ENCODE measurements at places on chromosomes 4 and X.

DNA sequence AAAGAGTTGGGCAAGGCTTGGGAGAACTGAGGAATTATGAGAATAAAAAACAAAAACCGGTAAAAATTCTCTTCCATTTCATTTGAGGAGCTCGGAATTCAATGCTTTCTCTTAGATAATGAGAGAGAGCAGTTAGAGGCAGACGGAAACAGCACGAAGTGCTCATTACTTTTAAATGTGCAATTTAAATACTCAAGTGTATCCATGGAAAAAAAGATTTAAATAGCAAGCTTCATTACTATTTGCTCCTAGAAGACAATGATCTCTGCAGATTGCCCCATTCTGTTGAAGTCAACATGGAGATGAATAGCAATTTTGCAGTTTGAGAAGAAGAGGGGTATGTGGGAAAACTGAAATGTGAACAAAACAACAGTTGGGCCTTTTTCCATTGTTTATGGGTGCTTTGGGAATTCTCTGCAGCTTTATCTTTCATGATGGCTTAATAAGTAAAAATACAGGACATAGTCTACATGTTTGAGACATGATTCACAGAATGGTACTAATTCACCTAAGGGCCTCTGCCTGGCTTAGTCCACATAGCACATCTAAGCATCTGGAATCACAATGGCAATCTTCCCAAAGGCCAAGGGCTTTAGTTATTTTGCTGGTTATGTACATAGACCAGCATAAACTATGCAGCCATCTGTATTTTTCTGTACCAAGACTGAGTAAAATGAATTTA, 512.7 kb upstream of the FAT1 start:
- DNase-seq: no peak

GRCh38 chr4:168321006-168321405, 2.5 kb upstream of the DDX60 start:
- no peak for DNase-seq

GRCh38 chr4:86549163-86549788, 44.8 kb upstream of the PTPN13 start:
- no peak for DNase-seq

DNA sequence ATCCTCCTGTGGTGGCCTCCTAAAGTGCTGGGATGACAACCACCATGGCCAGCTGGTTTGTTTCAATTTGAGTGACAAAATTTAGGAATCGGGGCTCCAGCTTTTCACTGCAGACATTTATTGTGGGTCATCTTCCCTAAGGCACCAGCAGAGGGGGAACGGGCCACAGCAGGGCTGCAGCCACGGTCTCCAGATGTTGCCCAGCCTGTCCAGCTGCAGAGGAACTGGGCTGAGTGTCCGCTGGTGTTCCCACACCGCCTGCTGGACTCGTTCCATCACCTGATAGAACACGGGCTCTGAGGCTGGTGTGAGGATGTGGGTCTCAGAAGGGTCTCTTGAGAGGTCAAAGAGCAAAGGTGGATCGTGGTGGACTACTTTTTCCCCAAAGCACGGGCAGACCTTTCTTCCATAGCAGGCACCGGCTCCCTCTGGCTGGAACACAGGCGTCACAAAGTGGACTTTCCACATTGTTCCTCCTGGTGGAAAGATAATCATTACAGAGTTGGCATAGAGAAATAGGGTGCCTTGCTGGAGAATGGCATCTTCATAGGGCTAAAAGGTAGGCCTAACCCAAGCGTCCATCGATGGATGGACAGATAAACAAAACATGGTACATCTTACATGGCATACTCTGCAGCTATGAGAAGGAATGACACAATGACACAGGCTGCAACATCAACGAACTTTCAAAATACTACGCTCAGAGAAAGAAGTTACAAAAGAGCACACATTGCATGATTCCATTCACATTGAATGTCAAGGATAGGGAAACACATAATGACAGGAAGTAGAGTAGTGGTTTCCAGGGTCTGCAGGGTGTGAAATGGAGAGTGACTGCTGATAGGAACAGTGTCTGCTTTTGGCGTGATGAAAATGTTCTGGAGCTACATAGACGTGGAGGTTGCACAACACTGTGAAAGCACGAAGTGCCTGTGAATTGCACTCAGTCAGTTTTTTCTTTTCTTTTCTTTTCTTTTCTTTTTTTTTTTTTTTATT, 5.9 kb upstream of the ARSD start:
- DNase-seq: no peak

- no peak for DNase-seq
Observed at GRCh38 chrX:48683411-48683982, at the start of gene WAS. Gene WAS (plus strand): TSS chrX:48683799. CDS start chrX:48683854, 55 bp downstream.

DNA sequence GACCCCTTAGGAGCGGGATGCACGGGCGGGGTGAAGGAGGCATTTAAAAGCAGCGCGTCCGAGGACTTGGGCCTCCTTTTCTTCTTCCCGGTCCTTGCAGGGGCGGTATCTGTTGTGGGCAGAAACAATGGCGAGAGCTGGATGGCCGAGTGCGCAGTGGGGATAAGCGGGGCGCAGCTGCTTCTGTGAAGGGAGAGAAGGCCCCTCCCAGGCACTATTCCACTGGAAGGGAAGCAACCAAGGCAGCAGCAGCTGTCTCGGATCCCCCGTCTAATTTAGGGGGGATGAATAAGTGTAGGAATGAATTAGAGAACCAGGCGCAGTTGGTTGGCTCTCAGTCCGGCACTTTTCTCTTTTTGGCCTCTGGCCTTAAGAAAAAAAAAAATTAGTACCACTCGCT, 995 bp downstream of the SMARCA5 start:
- peak; percentile 69 for DNase-seq

DNA sequence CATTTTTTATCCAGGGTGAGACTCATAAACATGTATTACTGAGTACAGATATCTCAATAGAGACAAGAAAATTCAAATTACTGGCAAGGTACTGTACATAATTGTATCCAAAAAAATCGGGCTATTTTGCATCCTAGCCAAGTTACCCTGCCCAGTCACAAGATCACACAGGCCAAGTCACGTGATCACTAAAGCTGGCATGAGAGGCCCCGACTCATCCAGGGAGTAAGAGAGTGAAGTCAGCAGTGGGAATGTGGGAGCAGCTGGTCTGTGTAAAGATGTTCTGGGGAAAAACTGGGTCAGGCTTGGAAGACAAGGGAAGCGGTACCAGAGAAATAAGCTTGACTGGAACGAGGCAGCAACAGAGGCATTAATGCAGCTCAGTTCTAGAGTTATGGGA, 119.3 kb upstream of the STS start:
- no peak for DNase-seq

- DNase-seq: no peak
Observed at GRCh38 chr4:44965435-44966095, 239.2 kb upstream of the GNPDA2 start.

DNA sequence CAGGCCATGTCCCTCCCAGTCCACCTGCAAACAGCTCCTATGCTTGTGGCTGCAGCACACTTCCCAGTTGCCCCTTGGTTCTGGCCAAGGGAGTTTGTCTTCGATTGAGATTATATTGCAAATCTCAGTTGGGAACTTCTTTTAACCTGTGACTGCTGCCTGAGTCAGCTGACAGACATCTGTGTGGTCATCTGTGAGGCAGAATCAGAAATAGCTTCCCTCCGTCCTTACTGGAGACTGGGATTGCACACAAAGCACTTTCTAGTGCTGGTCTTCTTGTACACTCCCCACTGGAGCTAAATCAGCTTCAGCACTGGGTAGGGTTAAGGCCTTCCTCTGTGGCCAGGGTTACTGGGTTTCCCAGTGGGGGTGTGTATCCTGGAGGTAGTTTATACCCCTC, 34.3 kb downstream of the ZNF330 start:
- DNase-seq: no peak

GRCh38 chr4:103201724-103202123, 3.6 kb upstream of the CENPE start:
- no peak for DNase-seq

DNA sequence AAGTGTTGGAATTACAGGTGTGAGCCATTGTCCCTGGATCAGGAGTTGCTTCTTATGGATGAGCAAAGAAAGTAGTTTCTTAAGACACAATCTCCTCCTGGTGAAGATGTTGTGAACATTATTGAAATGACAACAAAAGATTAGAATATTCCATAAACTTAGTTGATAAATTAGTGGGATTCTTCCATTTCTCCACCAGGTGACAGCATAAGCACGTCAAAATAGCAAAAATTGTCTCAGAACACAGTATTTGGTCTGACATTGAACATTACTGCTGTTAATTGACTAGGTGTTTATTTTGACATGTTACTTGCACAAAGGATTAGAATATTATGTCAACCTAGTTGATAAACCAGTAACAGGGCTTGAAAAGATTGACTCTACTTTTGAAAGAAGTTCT, 21.6 kb downstream of the CLDN34 start:
- DNase-seq: no peak

- DNase-seq: no peak
Observed at GRCh38 chr4:46933686-46934085, 24.6 kb upstream of the COX7B2 start.

- DNase-seq: no peak
Observed at GRCh38 chr4:121306931-121307330, 73.9 kb downstream of the QRFPR start.

DNA sequence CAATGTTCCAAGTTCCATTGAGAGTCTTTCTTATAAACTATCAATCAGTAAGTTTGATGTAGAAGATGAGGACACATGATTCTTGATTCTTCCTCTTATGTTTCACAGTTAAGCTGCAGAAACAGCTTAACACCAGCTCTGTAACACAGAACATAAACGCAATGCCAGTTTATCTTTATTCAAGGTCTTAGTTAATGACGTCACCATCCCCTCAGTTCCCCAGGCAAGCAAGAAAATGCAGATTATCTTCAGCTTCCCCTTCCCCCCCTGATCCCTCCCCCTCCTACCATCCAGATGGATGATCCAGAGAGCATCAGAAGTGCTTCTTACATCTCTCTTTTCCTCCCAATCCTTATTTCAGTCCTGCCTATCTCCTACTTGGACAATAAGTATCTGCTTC, 4.4 kb upstream of the SH3RF1 start:
- DNase-seq: no peak

Measured in globus pallidus (tissue), 1 donor.